ENCODE measurements at places on chromosomes 4 and X. TPM values are rescaled to one million over a fixed set of nuclear protein-coding genes. Genes with fewer than 3 reads are reported as not detected.

GRCh38 chr4:43496188-43496587 is 603.7 kb downstream of the GRXCR1 start:
- no peak for DNase-seq

- no peak for DNase-seq
These were observed 104.0 kb downstream of the NEUROG2 start for GRCh38 chr4:112411781-112412550.

DNA sequence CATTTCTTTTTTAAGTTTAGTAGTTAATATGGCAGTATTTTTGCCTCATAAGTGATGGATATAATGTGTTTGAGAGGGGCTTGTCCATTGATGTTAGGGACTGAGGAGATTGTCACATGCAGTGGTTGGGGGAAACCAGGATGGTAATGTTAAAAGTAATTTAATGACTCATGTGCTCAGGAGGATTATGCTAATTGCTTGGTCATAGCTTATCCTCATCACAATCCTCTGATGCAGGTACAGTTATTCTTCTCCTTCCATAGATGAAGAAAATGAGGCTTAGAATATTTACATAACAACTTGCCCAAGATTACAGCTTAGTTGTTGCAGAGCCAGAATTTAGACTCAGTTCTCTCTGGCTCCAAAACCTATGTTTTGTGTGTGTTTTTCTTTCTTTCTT is 94.4 kb upstream of the SCML1 start:
- DNase-seq, result no peak

- DNase-seq, result no peak
These were observed 1331.5 kb upstream of the PABPC4L start for GRCh38 chr4:135533053-135533452.

GRCh38 chr4:36115312-36115711 is 129.0 kb downstream of the ARAP2 start:
- no peak for DNase-seq

GRCh38 chr4:67869580-67870190 is 14.1 kb downstream of the TMPRSS11D start:
- no peak for DNase-seq

DNA sequence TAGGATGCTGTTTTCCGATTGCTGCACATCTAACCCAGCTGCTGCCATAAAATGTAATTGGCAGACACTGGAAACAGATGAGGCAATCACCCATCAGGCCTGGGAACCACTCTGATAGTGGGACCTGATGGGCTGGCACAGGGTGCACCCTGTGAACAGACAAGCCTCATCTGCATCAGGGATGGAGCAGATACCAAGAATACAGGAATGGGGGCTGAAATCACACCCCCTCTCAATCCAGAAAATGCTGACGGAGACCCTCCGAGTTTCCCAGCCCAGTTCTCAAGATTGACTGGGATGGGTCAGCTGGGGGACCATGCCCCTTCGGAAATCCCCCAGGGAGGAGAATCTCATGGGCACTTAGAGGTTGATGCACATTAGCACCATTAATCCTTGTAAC is 28.8 kb upstream of the PPP2R2C start:
- DNase-seq, result no peak

DNA sequence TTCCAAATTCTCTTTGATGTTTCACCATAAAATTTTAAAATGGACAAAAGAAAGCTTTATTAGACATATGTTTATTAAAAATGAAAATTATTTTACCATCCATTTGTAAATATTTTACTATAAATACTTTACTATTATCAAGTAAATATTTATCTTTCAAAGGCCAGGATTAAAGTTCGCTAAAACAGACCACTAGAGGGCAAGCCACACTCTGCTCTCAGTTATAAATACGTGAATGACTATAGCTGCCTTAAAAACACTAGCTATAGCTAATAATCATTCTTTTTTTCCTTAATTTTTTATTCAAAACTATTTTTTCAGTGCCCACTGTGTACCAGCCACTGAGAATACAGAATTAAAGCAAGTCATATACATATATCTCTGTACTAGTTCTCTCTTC is 38.6 kb downstream of the UNC5C start:
- no peak for DNase-seq

DNA sequence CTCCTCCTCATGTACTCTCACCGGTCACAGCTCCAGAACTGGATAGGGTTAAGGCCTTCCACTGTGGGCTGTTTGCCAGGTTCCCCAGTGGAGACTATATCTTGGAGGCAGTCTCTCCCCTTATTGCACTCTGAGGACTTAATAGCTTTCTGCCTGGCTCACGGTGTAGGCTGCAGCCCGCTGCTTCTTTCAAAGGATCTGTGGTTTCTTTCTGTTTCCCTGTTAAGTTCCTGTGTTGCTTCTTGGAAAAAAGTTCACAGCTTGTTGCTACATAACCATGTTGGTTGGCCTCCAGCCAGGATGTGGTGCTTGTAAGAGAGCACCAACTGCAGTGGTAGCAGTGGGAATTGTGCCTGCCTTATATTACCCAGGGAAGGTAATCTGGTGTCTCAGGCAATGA is 24.9 kb upstream of the ZDHHC15 start:
- DNase-seq, result peak; percentile 86

DNA sequence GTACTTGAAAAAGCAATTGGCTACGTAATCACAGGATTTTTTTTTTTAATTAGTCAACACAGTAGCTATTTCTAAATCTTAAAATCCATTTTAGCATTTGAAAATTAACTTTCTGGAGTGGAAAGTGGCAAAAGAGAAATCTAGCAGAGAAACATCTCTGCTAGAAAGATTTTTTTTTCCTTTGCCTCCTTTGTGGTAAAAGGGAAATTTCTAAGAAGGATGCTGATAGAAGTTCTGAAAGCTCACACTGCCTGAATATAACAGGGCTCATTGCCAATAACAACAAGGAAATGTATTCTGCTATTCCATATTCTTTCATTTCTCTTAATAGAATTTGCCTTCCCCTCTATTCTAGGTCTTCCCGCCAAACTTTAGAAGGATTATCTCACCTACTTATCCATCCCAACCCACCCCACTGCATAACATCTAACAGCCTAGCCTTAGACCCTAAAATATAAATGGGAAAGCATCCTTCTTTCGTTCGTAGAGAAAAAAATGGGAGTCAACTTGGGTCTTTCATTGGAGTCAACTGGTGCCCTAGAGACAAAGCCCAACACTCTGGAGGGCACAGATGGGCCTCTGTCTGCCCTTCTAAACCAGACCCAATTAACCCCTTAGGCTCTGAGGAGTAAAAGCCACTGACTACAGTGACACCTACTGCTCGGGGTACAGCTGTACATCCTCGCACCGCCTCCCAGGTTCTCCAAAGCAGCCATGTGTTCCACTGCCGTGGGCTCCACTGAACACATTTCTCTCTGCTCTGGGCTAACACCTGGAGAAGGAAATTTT is 103.9 kb downstream of the MAML3 start:
- DNase-seq, result no peak

- DNase-seq, result peak; percentile 89
These were observed 181.1 kb downstream of the LARP7 start for GRCh38 chr4:112817933-112818593.

- no peak for DNase-seq
These were observed 4.6 kb downstream of the NAT8L start for GRCh38 chr4:2063557-2064275.

DNA sequence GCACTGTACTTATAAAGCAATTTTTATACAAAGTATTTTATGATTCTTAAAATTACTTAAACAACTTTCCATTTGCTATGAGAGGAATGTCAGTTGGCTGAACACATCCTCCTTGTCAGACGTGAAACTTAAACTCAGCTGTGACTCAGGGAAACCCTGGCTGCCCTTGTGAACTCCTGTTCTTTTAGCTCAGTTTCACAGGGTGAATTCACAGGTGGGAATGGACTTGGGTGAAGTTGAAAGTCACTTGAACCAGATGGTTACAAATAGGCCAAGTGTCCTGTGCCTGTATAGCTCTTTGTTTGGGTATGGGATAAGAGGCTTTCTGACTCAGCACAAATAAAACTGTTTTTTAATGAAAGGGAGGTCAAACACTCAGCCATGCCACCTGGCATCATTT is 67.4 kb upstream of the FAM47B start:
- DNase-seq, result no peak

GRCh38 chr4:159049780-159050375 is 53.0 kb upstream of the RAPGEF2 start:
- no peak for DNase-seq

DNA sequence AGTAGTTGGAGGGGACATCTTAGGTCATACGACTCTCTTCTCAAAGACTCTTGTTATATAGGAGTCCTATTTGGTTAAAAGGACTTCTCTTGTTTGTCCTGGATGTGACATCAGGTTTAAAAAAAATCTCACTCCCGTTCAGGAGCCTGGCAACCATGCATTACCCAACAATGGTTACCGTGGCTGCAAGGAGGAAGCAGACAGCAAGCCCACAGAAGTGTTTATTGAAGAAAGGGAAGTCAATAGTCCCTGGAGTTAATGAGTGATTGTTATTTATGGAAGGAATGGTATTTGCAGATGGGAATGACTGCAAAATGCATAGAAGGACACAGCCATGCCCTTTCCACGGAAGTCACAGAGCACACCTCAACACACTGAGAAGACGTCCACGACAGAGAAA is 75.9 kb upstream of the ENPP6 start:
- DNase-seq, result no peak

DNA sequence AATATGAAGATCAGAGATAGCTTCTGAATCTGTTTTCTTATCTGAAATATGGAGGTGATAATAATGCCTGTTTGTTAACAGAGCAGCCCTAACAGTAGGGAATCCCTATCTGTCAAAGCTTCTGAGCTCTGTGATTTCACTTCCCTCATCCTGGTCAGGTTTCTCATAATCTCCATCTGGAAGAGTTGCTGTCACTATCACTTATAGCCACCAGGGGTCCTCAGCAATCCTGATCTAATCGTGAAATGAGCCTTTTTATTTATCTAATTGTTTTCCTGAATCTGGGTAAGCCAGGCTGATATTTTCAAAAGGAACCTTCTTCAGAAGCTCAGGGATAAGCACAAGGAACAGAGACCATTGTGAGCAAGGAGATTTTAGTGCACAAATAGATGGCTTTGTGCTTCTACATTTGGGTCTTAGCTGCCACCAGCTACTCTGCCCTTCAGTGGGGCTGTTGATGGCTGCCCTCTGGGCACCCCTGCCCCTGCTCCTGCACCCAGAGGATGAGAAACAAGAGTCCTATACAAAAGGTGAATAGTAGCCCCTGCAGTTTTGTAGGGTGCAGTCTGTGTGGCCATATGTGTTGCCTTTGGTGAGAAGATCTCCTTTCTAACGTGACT is 196.4 kb upstream of the RADX start:
- DNase-seq, result no peak

DNA sequence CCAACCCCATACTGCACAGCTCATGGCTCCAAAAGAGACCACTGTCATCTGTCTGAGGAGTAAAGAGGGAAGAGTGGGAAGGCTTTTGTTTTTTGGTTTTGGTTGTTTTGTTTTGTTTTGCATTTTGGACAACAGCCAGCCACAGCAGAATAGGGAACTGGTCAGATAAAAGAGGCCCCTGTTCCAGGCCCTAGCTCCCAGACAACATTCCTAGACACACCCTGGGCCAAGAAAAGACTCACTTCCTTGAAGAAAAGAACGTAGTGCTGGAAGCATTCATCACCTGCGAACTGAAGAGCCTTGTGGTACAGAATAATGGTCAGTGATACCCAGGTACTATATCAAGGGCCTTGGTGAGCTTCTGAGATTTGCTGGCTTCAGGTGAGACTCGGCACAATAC is 619.4 kb upstream of the SPANXN1 start:
- no peak for DNase-seq

DNA sequence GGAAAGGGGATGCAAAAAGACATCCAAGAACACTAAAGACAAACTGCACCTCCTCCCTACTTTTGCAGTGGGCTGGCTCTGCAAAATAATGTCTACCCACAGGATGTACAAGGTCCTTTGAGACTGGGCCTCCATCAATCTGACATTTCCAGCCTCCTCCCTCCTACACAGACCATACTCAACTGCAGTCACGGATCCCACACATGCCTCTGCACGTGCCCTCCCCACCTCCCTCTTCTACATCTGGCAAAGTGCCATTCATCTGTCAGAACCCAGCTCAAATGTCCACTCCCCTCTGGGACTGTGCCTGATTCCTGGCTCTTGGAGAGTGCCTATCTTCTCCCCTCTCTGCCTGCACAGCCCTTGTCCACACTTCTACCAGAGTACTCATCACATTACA is 50.3 kb downstream of the CHRDL1 start:
- no peak for DNase-seq

- DNase-seq, result no peak
These were observed 48.5 kb upstream of the PABPC1L2A start for GRCh38 chrX:73127700-73128241.

GRCh38 chr4:138967313-138967712 is 48.3 kb upstream of the NOCT start:
- no peak for DNase-seq

- no peak for DNase-seq
These were observed 546 bp downstream of the ZRSR2 start for GRCh38 chrX:15790769-15791290.

GRCh38 chrX:28969126-28969525 is 381.9 kb downstream of the IL1RAPL1 start:
- DNase-seq, result no peak

DNA sequence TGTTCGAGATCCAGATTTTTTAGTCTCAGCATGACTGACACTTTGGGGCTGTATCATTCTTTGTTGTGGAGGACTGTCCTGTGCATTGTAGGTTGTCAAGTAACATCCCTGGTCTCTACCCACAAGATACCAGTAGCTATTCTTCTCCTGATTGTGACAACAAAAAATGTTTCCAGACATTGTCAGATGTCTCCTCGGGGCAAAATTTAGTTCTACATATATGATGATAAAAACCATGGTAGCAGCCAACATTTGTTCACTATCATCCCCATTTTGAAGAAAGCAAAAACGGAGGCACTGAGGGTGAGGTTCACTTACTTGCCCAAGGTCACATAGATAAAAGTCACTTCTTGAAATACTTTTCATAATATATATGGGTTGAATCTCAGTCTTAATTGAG is 11.3 kb downstream of the REPS2 start:
- no peak for DNase-seq

GRCh38 chr4:159013692-159014091 is 89.2 kb upstream of the RAPGEF2 start:
- DNase-seq, result no peak

- DNase-seq, result no peak
These were observed 46.0 kb downstream of the EIF2S3 start for GRCh38 chrX:24100713-24101112.

- no peak for DNase-seq
These were observed 1.5 kb downstream of the EREG start for GRCh38 chr4:74366367-74366911.

- peak; percentile 6 for DNase-seq
These were observed 15.1 kb upstream of the TNIP2 start for GRCh38 chr4:2771264-2771663.

- DNase-seq, result no peak
These were observed 104.2 kb downstream of the CHRDL1 start for GRCh38 chrX:110691446-110691845.

GRCh38 chrX:133660281-133660680 is 245.0 kb upstream of the GPC4 start:
- no peak for DNase-seq

NPNT gene
- 5.8 TPM for total RNA-seq

RGN gene
- total RNA-seq, result 12.2 TPM

TACC3 gene
- total RNA-seq, result 13.0 TPM

BMP3 gene
- total RNA-seq, result 45.9 TPM

HTRA3 gene
- 14.5 TPM for total RNA-seq

GIMD1 gene
- total RNA-seq, result not detected

COX7B2 gene
- not detected for total RNA-seq

VEGFD gene
- 8.6 TPM for total RNA-seq

UGT2B11 gene
- total RNA-seq, result not detected

GALNTL6 gene
- 0.16 TPM for total RNA-seq

BEX1 gene
- 9.4 TPM for total RNA-seq

FGFBP2 gene
- total RNA-seq, result 3.9 TPM

RBM47 gene
- 11.8 TPM for total RNA-seq

SLC16A2 gene
- 7.5 TPM for total RNA-seq

PFKFB1 gene
- total RNA-seq, result 0.55 TPM
